Activated CD8-positive, alpha-beta memory T cell treated with anti-CD3 and anti-CD28 coated beads for 24 hours (primary cell): ENCODE measurements at places on chromosomes 16 and 17.
A peak's percentile ranks its signal among the peaks of the same experiment; 100 is the strongest.

GRCh38 chr16:55700961-55701360 lies 45.2 kb downstream of the SLC6A2 start:
- DNase-seq, result no peak

DNA sequence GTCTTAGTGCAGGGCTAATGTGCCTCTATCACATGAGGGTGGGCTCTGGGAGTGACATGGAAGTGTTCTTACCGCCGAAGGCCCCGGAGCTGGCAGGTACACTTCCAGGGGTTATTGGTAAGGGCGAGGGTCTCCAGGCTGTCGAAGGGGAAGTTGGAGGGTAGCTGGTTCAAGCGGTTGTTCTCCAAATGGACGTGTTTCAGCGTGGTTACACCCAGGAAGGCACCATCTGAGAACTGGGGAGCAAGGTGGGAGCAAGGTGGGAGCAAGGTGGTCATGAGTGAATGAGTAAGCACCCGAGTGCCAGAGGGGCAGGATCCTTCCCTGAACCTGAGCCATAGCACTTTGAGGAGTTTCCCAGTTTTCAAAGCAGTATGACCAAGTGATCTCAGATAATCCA lies 3.0 kb downstream of the CHAD start:
- no peak for DNase-seq

DNA sequence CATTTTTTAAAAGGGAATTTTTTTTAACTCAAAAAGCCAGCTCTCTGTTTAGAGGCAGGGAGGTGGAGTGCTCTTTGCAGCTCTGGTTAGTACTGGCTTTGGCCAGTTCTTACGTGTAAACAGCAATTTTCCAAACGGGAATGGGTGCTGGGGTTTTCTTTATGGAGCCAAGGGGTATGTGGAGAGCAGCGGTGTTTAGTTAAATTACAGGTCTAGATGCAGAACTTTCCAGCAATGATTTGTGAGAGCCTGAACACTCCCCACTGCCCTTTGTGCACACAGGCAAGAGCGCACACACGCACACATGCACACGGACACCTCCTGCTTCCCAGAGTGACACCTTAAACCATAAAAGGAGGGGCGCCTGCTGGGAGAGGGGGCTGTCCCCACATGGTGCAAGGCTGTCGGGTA lies 140.2 kb downstream of the MSI2 start:
- DNase-seq, result no peak

- DNase-seq, result no peak
Measured at GRCh38 chr16:11277607-11278337, 1.5 kb upstream of the PRM2 start.

- no peak for DNase-seq
Measured at GRCh38 chr16:52496051-52496876, 50.7 kb downstream of the TOX3 start.

DNA sequence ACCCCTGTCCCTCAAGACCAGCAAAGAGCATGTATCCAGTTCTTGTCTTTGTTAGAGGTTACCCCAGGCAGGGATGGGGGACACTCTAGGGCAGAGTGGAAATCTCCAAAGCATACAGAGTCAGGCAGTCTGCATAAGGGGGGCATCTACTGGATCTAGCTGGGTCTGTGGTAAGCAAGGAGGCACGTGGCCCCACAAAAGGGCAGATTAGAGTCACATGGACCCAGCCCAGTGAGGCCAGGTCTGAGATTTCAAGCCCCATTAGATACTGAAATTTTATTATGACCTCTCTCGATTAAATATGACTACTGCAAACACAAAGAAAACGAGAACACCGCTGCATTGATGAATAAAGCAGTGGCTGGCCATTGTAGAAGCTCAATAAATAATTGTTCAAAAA lies 1.6 kb upstream of the GPR139 start:
- DNase-seq, result no peak

DNA sequence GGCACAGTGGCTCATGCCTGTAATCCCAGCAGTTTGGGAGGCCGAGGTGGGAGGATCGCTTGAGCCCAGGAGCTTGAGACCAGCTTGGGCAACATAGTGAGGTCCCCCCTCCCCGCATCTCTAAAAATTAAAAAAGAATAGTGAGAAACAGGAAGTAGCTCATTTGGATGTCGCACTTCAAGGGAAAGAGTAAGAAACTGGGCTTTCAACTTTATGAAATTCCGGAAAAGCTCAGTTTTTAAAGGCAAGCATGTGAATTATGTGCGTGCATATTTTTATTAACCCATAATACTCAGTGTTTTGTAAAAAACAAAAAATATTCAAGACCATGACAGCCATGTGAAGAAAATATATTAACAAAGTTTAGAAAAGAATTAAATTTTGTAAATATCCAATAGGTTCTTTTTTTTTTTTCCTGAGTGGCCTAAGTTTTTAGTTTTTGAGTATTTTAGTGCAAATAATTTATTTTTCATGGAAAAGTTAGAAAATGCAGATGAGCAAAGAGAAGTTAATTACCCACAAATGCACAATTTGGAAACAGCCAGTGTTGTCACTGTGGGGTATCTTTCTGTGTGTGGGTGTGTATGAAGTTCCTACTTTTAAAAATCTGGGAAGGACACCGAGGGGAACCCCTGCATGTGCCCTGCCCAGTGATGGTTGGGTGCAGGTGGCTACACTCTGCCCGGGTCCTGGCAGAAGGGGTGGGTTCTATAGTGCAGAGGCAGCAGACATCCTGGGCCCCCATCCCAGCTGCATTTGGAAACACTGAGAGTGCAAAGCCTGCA lies 40.0 kb downstream of the CIBAR2 start:
- no peak for DNase-seq

DNA sequence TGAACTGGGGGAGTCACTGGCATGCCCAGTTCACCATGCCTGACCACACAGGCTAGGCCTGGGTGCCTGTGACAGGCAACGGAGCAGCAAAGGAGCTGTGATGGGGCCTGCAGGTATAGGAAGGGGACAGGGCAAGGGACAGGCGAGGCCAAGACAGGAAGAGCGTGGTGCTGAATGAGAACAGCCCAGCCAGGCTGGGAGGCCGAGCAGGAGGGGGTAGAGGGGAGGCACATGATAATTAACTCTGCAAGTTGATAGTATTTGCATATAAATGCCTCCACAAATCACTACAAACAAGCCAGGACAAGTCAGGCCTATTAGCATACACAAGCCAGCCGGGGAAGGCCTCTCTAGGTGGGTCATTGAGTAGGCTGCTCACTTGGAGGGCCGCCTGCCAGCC lies 7.8 kb downstream of the ZFHX3 start:
- no peak for DNase-seq

DNA sequence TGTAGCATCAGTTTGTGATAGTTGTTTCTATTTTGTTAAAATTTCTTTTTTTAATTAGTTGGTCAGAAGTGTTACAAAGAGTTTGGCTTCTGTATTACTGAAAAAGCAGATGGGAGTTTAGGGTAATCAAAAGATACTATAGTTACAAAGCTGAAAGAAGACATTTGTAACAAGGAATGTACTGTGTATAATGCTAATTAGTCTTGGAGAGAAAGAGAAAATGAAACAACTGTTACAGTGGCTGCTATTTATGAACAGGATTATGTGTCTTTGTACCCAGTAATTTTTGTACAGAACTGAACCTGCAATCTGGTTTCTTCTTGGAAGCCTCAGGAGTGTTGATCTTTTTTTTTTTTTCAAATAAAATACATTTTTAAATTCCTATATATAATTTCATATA lies 14.3 kb downstream of the GDPD1 start:
- DNase-seq, result no peak

DNA sequence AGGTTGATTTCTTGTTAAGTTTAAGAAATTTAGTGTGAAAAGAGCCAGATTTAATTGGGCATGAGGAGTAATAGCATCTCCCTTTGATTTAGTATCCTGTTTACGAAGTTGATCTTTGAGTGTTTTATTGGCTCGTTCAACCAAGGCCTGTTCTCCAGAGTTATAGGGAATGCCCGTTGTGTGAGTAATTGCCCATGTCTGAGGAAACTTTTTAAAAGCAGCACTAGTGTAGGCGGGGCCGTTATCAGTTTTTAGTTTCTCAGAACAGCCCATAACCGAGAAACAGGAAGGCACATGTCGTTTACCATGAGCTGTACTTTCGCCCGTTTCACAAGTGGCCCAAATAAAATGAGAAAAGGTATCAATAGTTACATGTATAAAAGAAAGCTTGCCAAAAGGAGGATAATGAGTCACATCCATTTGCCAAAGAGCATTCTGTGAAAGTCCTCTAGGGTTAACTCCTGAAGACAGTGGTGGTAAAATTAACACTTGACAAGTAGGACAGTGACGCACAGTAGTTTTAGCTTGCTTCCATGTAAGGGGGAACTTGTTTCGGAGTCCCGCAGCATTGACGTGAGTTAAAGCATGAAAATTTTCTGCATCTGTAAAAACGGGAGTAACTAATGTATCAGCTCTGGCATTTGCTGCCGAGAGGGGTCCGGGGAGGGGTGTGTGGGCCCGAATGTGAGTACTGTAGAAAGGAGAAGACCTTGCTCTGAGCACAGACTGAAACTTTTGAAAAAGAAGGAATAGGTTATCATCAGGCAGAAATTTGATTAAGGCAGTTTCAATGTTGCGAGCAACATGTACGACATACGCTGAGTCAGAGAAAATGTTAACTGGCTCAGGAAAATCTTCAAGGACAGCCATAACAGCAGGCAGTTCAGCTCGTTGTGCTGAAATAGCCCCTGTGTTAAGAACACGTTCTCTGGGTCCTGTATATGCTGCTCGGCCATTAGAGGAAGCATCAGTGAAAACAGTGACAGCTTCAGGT lies 18.5 kb upstream of the KCTD5 start:
- peak; percentile 67 for DNase-seq

GRCh38 chr16:13873835-13874438 lies 46.0 kb upstream of the ERCC4 start:
- DNase-seq, result no peak

GRCh38 chr16:22728167-22728836 lies 85.7 kb upstream of the HS3ST2 start:
- no peak for DNase-seq

DNA sequence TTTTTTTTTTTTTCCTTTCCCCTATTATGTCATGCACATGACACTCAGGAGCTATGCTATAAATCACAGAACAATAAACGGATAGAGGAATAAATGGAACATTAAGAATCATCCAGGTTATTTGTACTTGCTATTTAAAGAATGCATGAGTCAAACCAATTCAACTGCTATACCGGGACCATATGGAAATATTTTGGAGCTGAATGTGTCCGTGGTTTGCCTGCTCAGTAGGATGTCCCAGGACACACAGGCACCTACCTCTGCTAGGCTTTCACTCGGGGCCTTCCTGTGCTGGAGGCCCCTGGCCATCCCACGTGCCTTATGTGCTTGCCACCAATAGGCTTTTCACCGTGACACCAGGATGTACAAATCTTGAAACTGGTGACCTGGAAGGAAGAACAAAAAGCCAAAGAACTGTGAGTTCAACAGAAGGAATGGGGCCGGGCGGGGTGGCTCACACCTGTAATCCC lies 15.3 kb upstream of the SEC14L1 start:
- no peak for DNase-seq

GRCh38 chr17:44999433-44999832 lies 31.3 kb upstream of the C1QL1 start:
- DNase-seq, result no peak

DNA sequence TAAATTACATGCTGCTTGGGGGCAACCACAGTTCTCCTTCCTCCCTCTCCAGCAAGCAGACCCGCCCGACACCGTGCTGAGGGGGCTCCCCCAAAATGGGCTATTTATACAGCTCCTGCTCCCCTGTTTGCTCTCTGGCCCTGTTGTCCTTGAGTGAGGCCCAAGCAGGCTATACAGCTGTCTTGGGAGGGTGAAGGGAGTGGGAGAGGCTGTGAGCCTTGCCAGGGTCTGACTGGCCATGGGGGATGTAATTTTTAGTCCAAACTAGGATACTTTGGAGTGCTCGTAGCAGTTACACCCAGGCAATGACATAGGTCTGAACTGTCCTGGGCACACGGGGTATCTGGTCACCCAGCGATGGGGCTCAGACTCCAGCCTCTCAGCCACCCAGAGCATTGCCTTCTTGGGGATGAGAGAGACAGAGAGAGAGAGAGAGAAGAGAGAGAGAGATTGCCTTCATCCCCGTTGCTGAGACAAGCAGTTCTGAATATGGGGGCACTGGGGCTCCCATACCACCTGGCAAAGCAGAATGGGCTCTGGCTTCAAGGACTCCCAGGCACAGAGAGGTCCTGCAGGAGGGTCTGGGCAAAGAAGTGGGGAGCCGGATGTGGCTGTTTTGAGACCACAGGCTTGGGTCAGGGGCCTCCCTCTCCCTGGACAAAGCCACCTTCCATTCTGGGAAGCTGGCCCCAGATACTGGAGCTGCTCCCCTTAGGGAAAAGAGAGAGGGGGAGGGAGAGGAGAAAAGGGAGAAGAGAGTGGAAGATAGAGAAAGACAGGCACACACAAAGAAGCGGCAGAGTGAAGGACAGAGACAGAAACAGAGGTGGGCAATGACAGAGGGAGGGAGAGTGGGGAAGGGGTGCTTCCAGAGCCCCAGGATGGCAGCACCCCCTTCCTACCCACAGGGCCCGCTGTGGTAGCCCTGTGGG lies 10.7 kb upstream of the TMEM92 start:
- peak; percentile 49 for DNase-seq
